ENCODE measurements at places on chromosomes 12 and 14.

DNA sequence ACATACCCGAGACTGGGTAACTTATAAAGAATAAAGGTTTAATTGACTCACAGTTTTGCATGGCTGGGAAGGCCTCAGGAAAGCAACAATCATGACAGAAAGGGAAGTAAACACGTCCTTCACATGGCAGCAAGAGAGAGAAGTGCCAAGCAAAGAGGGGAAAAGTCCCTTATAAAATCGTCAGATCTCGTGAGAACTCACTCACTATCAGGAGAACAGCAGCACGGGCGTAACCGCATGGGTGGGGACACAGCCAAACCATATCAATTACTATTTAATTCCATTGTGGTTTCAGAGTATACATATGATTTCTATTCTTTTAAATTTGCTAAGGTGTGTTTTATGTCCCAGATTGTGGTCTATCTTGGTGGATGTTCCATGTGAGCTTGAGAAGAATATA, 117.9 kb downstream of the SCAF11 start:
- DNase-seq: no peak

- no peak for DNase-seq
These were observed 77.4 kb downstream of the SCARB1 start for GRCh38 chr12:124786061-124786964.

GRCh38 chr14:81005540-81006228, 50.3 kb downstream of the TSHR start:
- DNase-seq: no peak

DNA sequence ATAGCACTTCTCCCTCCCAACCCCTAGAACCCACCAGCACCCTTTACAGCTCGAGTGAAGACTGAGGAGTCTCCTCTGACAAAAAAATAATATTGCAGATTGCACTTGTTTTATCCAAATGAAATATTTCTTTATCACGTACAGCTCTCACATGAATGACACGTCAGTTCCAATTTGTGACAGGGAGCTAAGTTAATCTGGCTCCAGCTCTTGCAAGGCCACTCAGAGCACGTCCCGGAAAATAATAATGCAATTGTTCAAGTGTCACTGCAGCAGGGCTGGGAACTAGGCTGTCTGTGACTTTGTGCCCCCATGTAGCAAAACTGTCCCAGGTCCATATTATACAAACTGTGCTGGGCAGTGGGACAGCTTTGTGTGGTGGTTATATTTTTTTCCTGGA, 539.6 kb downstream of the VRK1 start:
- DNase-seq: no peak

DNA sequence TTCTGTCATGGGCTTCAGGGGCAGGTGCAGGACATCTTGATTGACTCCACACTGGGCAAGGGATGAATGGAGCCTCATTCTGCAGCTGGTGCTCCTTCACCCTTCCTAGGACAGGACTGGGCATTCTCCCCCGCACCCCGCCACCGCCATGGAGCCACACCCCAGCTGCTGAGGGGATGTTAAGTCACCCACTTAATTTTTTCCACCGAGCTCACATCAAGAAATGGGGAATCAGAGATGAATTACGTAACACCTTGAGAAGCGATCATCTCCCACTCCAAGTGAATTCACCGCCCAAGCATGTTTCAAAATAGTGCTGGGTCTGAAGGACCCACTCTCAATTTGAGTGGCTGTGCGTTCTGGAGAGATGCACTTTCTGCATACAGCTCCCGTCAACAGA, 94.2 kb downstream of the EML1 start:
- no peak for DNase-seq

- DNase-seq: no peak
These were observed 108.6 kb upstream of the FZD10 start for GRCh38 chr12:130053651-130054069.

GRCh38 chr12:112906712-112907414, at the start of gene OAS1:
OAS1 (plus strand) TSS chr12:112906962; CDS start chr12:112907040, 78 bp downstream.
- no peak for DNase-seq

GRCh38 chr14:68544081-68544892, 248.6 kb downstream of the ZFP36L1 start:
- DNase-seq: no peak

- DNase-seq: no peak
These were observed 20.1 kb upstream of the PLEKHG3 start for GRCh38 chr14:64684091-64684490.

GRCh38 chr12:75738486-75738885, 227.1 kb upstream of the KRR1 start:
- DNase-seq: peak; percentile 23

- no peak for DNase-seq
These were observed at the start of gene NPC2 for GRCh38 chr14:74492776-74493342. NPC2 (minus strand) TSS chr14:74493305; CDS start chr14:74493274, 31 bp downstream.

DNA sequence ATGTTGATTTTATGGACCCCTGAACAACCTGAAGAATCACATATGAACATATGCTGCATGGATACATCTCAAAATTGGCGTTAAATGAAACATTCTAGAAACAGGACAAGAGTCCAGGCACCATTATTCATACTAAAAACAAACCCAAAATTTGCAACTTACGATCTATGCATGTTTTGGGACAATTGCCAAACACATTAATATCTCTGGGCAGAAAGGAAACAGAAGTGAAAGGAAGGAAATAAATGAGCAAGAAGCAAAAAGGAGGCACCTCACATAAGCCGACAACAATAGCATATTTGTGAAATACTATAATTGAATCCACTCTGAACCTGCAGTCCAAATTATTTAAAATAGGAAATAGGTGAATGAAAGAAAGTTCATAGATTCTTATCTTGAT, 1505.3 kb downstream of the AACS start:
- DNase-seq: no peak

DNA sequence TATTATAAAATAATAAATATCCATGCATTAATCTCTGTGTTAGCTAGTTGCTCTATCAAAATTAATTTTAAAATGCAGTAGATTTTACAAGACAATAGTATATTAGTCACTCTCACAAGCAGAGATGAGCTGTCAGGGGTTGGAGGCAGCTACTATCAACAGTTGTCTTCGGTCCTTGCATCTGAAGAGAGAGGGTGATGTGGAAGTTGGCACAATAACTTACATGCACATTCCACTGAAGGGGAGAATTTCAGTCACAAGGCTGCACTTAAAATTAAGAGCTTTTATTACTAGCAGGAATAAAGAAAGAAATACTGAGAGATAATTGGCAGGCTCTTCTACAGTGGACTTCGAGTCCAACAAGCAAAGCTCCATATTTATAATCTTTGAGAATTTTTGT, 166.9 kb upstream of the DCN start:
- DNase-seq: no peak

- DNase-seq: no peak
These were observed 57.5 kb downstream of the RMST start for GRCh38 chr12:97520106-97520505.

DNA sequence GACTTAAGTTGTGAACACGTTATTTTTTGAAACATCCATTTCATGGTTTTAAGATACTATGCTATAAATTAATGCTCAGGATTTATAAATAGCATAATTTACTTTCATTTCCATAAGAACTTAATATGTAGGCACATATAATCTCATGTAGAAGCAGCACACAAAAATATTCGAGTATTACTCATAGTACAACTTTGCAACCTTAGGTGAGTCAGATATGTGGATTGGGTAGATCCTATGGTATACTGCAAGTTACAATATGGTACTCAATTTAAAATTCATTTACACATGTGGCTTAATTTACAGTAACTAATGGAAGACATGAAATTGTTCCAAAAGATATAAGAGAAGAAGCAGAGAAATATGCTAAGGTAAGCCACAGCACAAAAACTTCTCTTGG, 26.0 kb downstream of the PSMA3 start:
- DNase-seq: no peak

GRCh38 chr12:96400631-96401075, 414 bp upstream of the CDK17 start:
- DNase-seq: no peak

- DNase-seq: no peak
These were observed 17.0 kb downstream of the TMEM30B start for GRCh38 chr14:61264010-61264571.

- DNase-seq: no peak
These were observed 26.8 kb downstream of the CEP170B start for GRCh38 chr14:104891664-104892530.

GRCh38 chr12:126719912-126720705, 1546.9 kb upstream of the TMEM132C start:
- no peak for DNase-seq

DNA sequence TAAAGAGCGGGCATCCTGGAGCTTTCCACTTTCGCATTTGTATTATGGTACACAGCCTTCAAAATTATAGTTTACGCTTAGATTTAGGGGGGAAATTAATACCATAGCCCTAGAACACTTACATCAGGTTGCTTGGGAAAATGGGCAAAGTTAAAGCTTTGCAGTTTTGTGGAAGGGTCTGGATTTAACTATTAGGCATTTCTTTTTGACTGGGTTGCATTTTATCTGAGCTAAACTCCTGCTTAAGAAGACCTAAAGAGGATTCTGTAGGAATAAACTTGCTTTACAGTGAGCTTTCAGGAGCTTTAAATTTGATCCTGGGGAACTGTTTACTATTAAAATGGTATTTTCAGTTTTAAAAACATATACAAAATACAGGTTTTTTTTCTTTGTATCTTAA, 42.8 kb upstream of the PTPRQ start:
- no peak for DNase-seq

DNA sequence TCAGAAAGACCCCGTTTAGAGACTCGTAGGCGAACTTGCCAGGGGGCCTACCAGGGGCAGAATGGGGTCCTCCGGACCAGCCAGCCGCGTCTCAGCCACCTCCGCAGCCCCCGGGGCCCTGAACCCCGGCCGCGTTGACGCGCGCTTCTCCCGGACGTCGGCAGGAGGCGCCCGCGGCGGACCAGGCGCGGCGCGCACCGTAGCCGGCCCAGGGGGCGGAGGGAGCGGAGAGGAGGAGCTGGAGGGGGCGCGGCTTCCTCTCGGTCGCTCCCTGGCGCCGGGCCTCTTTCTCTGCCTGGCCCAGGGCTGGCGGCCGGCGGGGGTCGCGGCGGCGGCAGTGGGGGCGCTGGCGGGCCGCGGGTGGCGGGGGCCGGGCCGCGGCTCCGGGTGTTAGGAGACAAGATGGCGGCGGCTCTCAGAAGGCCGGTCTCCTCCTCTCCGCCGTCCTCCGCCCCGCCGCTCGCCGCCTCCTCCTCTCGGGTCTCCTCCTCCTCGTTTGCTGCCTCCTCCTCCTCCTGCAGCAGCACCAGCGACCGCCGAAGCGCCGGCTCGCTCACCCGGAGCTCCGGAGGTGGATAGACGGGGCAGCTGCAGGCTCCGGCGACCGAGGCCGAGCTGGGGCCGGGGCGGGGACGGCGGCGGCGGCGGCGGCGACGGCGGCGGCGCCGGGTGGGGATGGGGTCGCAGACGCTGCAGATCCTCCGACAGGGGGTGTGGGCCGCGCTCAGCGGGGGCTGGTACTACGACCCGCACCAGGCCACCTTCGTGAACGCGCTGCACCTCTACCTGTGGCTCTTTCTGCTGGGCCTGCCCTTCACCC, at the start of gene PCNX1:
Gene PCNX1 (plus strand): TSS at position 284 of the 820 bp plus-strand sequence. CDS start 392 bp downstream, at position 676.
- peak; percentile 89 for DNase-seq

DNA sequence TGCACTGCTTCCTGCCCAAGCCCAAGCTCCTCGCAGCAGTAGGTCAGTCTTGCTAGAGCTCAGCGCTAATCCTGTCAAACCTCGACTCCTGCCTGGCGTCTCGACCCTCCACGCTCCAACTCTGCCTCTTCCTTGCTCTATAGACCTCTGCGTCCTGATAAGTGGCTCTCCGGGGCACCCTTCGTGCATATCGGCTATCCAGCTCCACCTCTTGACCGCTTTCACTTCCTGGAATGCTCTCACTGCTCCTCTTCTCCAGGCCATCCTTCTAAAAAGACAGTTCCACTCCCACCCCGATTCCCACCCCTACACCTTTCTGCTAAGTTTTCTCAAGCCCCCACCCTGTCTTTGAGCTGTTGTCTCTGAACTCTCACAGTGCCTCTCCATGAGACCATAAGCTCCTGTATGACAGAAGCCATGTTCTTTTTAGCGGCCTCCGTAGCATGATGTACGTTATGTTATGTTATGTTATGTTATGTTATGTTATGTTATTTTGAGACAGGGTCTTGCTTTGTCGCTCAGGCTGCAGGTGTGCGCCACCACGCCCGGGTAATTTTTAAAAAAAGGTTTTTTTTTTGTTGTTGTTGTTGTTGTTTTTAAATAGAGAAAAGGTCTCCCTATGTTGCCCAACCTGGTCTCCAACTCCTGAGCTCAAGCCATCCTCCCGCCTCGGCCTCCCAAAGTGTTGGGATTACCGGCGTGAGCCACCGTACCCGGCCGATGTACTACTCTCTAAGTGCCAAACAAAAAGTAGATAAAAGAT, 601 bp downstream of the COX14 start:
- no peak for DNase-seq

- peak; percentile 62 for DNase-seq
These were observed 46.2 kb downstream of the KDM2B start for GRCh38 chr12:121534495-121535148.

- peak; percentile 39 for DNase-seq
These were observed 2.5 kb downstream of the HNRNPA1 start for GRCh38 chr12:54282949-54283593.

GRCh38 chr12:14769466-14769968, 33.8 kb downstream of the WBP11 start:
- DNase-seq: no peak

DNA sequence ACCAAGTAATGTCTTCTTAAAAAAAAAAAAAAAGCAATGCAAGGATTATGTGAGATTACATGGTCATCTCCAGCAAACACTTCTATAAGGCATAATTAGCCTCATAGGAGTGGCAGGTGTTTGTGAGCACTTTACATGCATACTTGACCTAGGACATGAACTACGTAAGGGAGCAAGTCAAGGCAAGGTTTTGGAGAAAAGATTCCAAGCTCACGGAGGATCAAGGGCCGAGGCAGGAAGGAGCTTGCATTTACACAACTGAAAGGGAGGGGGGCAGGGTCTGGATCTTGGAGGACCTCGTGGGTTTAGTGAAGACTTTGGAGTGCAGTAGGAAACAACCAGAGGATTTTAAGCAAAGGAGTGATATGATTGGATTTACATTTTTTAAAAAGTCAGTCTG, 112.5 kb downstream of the CCER1 start:
- DNase-seq: no peak

Measured in stimulated activated CD4-positive, alpha-beta T cell treated with anti-CD3 and anti-CD28 coated beads, Interleukin-4, amount 100 ng/mL, for 1 hour (primary cell).